Spleen (tissue), 13 donors: ENCODE measurements at places on chromosomes 6 and 20. TPM values are rescaled to one million over a fixed set of nuclear protein-coding genes. Genes with fewer than 3 reads are reported as not detected.

Gene POM121L2
- not detected for total RNA-seq

Gene RIPPLY2
- not detected for total RNA-seq

Gene TMEM200A
- total RNA-seq: 1.4 TPM

Gene SLC16A10
- total RNA-seq: 6.3 TPM

Gene OARD1
- total RNA-seq: 20.7 TPM

Gene OR11A1
- not detected for total RNA-seq

Gene BPIFB2
- total RNA-seq: not detected

Gene PRKN
- 11.2 TPM for total RNA-seq

Gene SEMG1
- total RNA-seq: not detected

Gene OVOL2
- not detected for total RNA-seq

DNA sequence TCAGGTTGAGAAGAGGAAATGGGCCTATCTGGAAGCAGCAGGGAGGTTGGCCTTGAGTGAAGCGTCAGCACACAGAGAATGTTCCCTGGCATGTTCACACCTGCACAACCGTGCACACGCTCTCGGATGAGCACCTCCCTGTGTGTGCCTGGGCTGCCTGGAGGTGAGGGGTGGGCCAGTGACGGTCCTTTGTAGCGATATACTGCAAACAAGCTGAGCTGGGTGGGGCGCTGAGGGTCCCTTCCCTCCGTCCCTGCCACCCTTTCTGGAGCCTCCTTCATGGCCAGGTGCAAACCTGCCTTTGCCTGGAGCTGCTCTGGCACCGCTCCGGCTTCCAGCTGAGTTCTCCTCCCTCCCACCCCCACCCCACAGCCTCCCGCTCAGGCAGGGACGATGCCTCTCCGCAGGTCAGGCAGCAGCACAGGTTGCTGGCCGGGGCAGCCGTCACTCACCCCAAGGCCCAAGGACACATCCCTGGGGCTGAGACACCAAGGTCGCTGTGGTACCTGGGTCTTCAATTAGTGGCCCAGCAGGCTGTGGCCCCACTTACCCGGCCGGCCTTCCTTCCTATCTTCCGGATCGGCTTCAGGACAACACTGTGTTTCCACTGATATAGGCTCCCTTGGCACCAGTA, 111.6 kb downstream of the ERMARD start:
- no peaks in the 10 kb centered on the region for H3K27me3 ChIP-seq
- no peaks in the 10 kb centered on the region for H3K36me3 ChIP-seq
- H3K27ac ChIP-seq: no peak overlapping the region
- H3K4me1 ChIP-seq: no peaks in the 10 kb centered on the region
- no peak overlapping the region for H3K4me3 ChIP-seq

GRCh38 chr6:35663447-35664235, 25.1 kb downstream of the FKBP5 start:
- no peaks in the 10 kb centered on the region for H3K27me3 ChIP-seq
- no peaks in the 10 kb centered on the region for H3K36me3 ChIP-seq
- H3K4me3 ChIP-seq: no peak overlapping the region

- no peaks in the 10 kb centered on the region for H3K27me3 ChIP-seq
- H3K4me1 ChIP-seq: no peaks in the 10 kb centered on the region
- DNase-seq: no peak
- no peaks in the 10 kb centered on the region for H3K36me3 ChIP-seq
Observed at GRCh38 chr6:94238868-94239267, 819.5 kb upstream of the EPHA7 start.

DNA sequence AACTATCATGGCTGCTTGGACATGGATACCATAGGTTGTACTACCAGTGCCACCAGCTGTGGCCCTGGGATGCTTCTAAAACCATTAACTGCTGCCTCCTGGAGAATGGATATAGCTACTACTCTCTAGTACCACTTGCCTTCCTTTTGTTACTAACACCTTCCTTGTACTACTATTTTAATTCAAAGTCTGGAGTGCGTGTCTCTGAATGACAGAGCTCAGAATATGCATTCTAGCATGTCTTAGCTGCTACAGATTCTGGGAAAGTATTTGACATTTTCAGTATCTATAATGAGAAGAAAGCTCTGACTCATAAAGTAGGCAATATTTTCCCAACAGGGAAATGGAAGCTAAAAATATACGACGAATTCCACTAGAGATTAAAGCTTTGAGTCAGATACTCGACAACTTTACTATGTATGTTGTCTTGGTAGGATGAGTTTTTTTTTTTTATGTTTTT, 112.3 kb downstream of the PFDN4 start:
- peaks cover 15% of the 10 kb centered on the region for H3K27me3 ChIP-seq
- H3K36me3 ChIP-seq: no peaks in the 10 kb centered on the region
- no peaks in the 10 kb centered on the region for H3K4me1 ChIP-seq
- no peak for DNase-seq
- no peak overlapping the region for H3K4me3 ChIP-seq

DNA sequence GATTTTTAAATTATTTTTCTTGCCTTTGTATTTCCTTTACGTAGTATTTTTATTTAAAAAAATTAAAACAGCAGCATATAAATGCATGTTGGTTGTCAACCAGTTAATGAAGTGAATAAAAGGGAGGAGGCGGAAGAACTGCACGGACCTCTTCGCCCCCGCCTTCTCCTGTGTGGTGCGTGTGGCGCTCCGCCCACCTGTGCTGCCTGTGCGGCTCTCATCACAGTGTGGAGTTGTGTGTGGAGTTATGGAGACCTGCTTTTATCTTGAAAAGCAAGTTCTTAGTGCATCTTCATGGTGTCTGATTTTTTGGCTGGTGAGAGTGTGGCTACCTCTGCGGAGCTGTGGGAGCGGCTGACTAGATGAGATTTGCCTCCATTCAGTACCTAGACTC, 58.4 kb downstream of the PTPN1 start:
- no peak overlapping the region for H3K27ac ChIP-seq
- peaks cover 59% of the 10 kb centered on the region for H3K4me1 ChIP-seq
- no peak for DNase-seq
- peaks cover 55% of the 10 kb centered on the region for H3K36me3 ChIP-seq

- no peaks in the 10 kb centered on the region for H3K36me3 ChIP-seq
- no peak for DNase-seq
- no peak overlapping the region for H3K27ac ChIP-seq
- H3K27me3 ChIP-seq: no peaks in the 10 kb centered on the region
- peaks cover 7% of the 10 kb centered on the region for H3K4me1 ChIP-seq
- H3K4me3 ChIP-seq: no peak overlapping the region
Observed at GRCh38 chr20:36768768-36769430, 4.7 kb downstream of the DSN1 start.

DNA sequence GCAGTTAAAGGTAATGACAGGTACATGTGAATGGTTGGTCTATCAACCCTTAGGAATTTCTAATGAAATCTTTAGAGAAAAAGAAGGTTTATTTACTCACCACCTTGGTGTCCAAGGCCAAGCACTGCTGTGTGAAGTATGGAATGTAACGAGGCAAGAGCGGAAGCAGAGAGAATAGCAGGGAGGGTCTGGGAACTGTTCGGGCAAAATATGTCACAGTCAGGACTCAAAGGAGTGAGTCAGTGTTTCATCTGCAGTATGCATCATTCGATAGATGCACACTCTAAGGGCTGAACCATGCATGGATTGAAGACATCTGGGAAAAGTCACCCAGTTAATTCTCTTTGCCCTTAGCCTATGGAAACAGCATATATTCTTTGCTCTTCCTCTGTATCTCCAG, 33.2 kb downstream of the ADGRF5 start:
- no peaks in the 10 kb centered on the region for H3K4me1 ChIP-seq
- no peak overlapping the region for H3K4me3 ChIP-seq
- no peak for DNase-seq
- no peaks in the 10 kb centered on the region for H3K27me3 ChIP-seq
- H3K27ac ChIP-seq: no peak overlapping the region

DNA sequence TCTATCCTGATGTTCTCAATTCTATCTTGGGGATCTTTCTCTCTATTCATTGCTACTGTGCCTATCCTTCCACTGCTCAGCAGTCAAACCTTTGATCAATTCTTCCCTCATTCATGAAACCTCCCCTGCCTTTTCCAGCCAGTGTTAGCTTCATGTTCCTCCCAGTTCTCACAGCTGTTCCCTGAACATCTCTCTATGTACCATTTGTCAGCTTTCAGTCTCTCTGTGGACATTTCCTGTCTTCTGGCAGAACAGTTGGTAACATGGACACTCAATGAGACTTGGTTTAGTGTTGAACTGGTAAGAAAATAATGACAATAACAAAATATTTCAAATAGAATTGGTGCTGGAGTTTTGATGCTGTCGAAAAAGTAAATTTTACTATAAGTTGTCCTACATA, 26.2 kb downstream of the SPTLC3 start:
- H3K27ac ChIP-seq: no peak overlapping the region
- H3K4me1 ChIP-seq: no peaks in the 10 kb centered on the region
- no peak for DNase-seq
- no peaks in the 10 kb centered on the region for H3K36me3 ChIP-seq

- H3K36me3 ChIP-seq: no peaks in the 10 kb centered on the region
- H3K4me3 ChIP-seq: no peak overlapping the region
- no peak for DNase-seq
- no peak overlapping the region for H3K27ac ChIP-seq
Observed at GRCh38 chr20:43238833-43239232, 49.1 kb upstream of the PTPRT start.

- H3K27me3 ChIP-seq: no peaks in the 10 kb centered on the region
- no peak overlapping the region for H3K27ac ChIP-seq
Observed at GRCh38 chr6:91453224-91453878, 866.5 kb upstream of the MAP3K7 start.

- DNase-seq: no peak
- H3K4me1 ChIP-seq: no peaks in the 10 kb centered on the region
- H3K27me3 ChIP-seq: no peaks in the 10 kb centered on the region
- no peak overlapping the region for H3K4me3 ChIP-seq
- no peaks in the 10 kb centered on the region for H3K36me3 ChIP-seq
Observed at GRCh38 chr6:43759907-43760206, 10.2 kb upstream of the VEGFA start.

DNA sequence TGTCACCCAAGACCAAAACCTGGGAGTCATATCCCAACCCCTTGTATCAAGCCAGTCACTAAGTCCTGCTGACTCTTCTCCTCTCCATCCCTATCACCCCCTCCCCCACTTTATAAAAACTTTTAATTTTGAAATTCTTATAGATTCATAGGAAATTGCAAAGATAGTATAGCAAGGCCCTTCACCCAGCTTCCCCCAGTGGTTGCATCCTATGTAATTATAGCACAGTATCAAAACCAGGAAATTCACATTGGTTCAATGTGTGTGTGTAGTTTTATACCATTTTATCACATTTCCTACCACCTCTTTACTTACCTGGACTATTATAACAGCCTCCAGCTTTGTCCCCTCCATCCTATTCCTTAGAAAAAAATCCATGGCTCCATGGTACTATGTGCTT, 4.1 kb downstream of the PPT2 start:
- peaks cover 52% of the 10 kb centered on the region for H3K36me3 ChIP-seq
- peaks cover 7% of the 10 kb centered on the region for H3K4me1 ChIP-seq
- no peak for DNase-seq

GRCh38 chr6:161493576-161494118, 219.8 kb upstream of the AGPAT4 start:
- no peak overlapping the region for H3K4me3 ChIP-seq
- no peaks in the 10 kb centered on the region for H3K36me3 ChIP-seq
- no peak overlapping the region for H3K27ac ChIP-seq
- no peaks in the 10 kb centered on the region for H3K27me3 ChIP-seq
- no peak for DNase-seq

- H3K4me3 ChIP-seq: no peak overlapping the region
- DNase-seq: peak; percentile 77
- no peaks in the 10 kb centered on the region for H3K27me3 ChIP-seq
- H3K27ac ChIP-seq: no peak overlapping the region
Observed at GRCh38 chr6:157258878-157259277, 64.4 kb downstream of the TMEM242 start.

DNA sequence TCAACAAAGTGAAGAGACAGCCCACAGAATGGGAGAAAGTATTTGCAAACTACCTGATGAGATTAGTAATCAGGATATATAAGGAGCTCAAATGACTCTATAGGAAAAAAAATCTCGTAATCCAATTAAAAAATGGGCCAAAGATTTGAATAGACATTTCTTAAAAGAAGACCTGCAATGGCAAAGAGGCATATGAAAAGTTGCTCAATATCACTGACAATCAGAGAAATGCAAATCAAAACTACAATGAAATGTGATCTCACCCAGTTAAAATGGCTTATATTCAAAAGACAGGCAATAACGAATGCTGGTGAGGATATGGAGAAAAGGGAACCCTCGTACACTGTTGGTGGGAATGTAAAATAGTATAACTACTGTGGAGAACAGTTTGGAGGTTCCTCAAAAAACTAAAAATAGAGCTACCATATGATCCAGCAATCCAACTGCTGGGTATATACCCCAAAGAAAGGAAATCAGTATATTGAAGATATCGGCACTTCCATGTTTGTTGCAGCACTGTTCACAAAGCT, 65.0 kb downstream of the TOX2 start:
- no peaks in the 10 kb centered on the region for H3K36me3 ChIP-seq
- no peak overlapping the region for H3K4me3 ChIP-seq
- H3K27ac ChIP-seq: no peak overlapping the region
- no peaks in the 10 kb centered on the region for H3K27me3 ChIP-seq
- no peak for DNase-seq
- H3K4me1 ChIP-seq: no peaks in the 10 kb centered on the region

DNA sequence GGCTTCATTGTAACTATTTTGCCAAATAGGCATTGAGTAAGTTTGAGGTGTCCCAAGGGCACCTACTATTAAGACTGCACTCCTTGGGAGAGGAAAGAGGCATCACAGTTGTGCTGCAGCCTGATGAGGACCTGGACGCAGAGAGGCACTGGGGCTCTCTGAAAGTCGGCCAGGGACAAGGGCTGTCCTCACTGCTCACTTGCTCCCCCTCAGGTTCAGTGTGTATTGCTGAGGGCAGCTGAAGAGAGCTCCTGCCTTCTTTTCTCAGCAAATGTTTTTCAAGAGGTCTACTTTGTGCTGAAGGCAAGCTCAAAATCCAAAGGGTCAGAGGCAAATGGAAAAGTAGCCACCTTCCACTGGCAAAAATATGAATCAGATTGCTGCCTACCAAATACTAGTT, 331.8 kb downstream of the RIMS1 start:
- no peak overlapping the region for H3K27ac ChIP-seq
- H3K36me3 ChIP-seq: no peaks in the 10 kb centered on the region
- no peaks in the 10 kb centered on the region for H3K27me3 ChIP-seq
- H3K4me1 ChIP-seq: no peaks in the 10 kb centered on the region

DNA sequence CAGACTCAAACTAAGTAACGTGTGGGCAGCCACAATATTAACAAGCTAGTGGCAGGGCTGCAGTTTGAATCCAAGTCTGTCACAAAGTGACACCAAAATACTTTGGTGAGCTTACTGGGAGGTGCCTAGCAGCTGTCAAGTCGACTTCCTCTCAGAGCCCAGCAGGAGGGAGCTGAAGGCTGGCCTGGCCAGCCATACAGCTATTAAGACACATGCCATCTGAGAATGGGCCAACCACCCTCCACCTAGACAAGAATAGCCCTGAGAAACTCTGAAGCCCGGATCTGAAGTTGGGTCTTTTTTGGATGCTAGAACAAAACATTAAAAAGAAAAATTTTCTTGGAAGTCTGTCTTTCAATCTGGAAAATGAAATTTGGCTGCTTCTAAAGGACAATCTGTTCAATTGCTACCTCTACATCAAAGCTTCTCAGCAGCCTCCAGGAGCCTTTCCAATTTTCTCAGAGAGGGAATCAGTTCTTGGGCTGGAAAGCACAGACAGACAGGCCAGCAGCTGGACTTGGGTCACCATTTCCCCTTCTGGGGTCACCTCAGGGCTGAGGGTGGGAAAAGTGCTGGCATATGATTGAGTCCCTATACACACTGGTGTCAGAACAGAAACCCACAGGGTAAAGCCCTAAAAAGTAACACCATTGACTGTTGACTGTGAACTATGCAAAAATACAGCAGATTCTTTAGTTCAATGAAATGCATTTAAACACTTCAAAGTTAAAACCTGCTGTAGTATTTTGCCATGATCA, 42.9 kb downstream of the UQCC1 start:
- peaks cover 8% of the 10 kb centered on the region for H3K4me1 ChIP-seq
- H3K36me3 ChIP-seq: no peaks in the 10 kb centered on the region
- DNase-seq: no peak
- no peak overlapping the region for H3K27ac ChIP-seq
- H3K4me3 ChIP-seq: no peak overlapping the region
- H3K27me3 ChIP-seq: no peaks in the 10 kb centered on the region
